ENCODE measurements at places on chromosomes 1 and 21.
A peak's percentile ranks its signal among the peaks of the same experiment; 100 is the strongest.

GRCh38 chr1:200969726-200970561 lies 53.6 kb downstream of the KIF21B start:
- peak; percentile 13 for DNase-seq

GRCh38 chr1:115214098-115214497 lies 124.0 kb downstream of the NGF start:
- no peak for DNase-seq

DNA sequence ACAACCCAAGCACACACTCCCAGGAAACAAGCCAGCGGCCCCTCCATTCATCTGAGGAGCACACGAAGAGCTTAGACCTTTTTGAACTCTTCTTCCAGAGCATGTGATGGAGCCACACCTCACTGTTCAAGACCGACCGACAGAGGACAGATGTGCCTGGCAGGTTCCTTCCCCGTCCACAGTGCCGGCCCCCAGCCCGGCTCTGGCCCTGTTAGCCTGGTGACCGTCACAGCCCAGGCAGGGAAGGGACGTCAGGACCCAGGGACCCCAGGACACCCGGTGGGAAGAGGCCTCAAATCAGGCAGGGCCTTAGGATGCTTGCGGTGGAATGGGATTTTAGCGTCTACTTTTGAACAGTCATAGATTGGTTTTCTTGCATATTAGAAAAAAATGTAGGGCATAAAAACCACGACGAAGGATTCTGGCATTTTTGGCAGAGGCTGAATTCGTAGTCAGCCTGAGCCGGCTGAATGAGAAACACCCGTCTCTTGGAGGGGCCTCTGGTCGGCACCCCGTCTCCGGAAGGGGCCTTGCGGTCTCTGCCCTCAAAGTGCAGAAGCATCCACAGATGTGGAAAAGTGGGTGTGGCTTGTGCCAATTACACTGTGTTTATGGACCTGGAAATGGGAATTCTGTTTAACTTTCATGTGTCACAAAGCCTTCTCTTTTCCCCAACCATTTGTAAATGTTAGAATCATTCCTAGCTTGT lies 79.3 kb downstream of the SIK1 start:
- no peak for DNase-seq

GRCh38 chr1:64001038-64001437 lies 202.4 kb upstream of the UBE2U start:
- no peak for DNase-seq

DNA sequence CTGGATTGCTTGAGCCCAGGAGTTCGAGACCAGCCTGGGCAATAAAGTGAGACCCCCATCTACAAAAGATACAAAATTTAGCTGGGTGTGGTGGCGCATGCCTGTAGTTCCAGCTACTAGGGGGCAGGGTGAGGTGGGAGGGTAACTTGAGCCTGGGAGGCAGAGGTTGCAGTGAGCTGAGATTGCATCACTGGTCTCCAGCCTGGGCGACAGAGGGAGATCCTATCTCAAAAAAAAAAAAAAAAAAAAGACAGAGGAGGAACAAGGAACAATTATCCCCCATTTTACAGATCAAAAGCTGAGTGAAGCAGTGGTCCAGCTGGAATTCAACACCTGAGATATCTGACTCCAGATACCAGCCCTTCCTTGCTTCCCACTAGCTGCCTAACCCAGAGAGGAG lies 34.8 kb downstream of the L1TD1 start:
- DNase-seq = no peak

DNA sequence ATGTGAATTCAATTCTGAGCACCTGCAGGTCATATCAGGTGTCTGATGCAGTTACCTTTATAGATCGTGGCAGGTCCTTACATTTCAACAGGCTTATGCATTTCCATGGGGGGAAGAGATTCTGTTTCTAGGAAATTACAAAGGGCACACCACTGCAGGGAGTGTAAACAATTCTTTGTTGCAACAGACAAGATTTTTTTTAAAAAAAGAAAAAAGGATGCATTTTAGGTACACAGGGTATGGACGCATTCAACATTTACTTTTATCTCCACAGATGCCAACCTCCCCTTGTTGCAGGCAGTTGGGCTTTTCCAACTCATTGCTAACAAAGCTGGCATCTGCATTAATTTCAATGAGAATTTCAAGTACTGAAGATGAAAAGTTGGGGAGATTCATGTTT lies 13.5 kb upstream of the TEKT2 start:
- no peak for DNase-seq

DNA sequence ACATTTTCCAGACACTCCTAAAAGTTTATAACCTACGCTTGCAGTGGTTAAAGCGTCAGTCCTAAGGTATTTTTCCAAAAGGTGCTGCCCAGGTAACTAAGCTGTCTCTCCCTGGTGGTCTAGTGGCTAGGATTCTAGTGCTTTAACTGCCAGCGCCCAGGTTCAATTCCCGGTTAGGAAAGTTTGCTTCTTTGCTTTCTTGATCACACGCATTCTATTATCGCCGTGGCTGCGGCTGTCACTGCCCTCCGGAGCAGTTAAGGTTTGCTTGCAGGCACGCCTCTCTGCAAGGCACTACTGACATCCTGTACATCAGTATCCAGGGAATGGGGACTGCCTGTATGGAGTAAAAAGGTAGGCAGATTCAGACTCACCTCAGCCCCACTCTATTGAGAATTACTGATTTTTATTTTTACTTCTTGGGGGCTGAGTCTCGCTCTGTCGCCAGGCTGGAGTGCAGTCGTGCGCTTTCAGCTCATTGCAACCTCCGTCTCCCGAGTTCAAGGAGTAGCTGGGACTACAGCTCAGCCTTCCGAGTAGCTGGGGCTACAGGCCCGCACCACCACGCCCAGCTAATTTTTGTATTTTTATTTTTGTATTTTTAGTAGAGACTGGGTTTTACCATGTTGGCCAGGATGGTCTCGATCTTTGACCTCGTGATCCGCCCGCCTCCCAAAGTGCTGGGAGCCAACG lies 53.2 kb upstream of the CFAP126 start:
- no peak for DNase-seq

GRCh38 chr1:177278626-177279390 lies 108.0 kb downstream of the BRINP2 start:
- DNase-seq = no peak

GRCh38 chr1:213852107-213852506 lies 135.7 kb upstream of the PROX1 start:
- DNase-seq = no peak

- no peak for DNase-seq
These were observed 39.0 kb upstream of the CD5L start for GRCh38 chr1:157880621-157881020.

- no peak for DNase-seq
These were observed 1.2 kb upstream of the ZNF124 start for GRCh38 chr1:247172996-247173395.

GRCh38 chr1:196660852-196661251 lies 9.0 kb downstream of the CFH start:
- no peak for DNase-seq

GRCh38 chr1:164602101-164602422 lies 43.1 kb downstream of the PBX1 start:
- DNase-seq = no peak

DNA sequence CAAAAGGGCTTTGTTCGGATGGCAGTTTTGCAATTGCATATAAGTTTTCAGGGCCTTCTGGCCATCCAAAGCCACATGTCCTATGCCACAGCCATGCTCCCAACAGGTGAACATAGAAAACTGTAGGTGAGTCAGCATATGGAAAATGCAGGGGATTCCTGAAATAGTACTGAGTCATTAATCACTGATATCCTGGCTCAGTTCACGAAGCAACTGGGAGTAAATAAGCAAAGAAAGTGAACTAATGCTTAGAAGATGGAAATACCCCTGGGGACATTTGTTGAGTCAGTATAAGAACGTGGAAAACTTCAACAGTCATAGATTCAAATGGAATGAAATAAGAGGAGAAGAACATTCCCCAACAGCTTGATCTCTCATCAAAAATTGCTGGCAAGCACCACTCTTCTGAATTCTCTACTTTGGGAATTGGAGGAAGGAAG lies 148.9 kb upstream of the RUNX1 start:
- DNase-seq = no peak

GRCh38 chr1:107262467-107263286 lies 121.8 kb downstream of the NTNG1 start:
- DNase-seq = no peak

DNA sequence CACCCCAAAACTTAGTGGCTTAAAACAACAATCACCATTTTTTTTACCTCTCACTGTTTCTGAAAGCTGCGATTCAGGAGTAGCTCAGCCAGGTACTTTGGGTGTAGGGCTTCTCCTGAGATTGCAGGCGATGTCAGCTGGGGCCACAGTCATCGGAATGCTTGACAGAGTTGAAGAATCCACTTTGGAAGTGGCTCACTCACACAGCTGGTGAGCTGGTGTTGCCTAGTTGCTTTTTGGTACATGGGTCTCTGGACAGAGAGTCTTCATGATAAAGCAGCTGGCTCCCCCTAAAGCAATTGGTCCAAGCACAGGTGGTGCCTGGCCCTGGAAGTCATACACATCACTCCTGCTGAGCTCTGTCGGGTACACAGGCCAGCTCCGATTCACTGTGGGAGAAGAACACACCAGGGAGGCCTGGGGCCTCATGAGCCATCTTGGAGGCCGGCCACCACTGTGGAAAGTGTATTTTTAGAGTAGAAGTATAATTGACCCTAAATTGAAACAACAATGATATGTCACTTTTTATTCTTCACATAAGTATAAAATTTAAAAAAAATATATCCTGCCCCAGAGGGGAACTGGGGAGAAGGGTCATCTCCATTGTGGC lies 75.2 kb upstream of the GALNT2 start:
- DNase-seq = no peak

GRCh38 chr1:211613108-211613947 lies 34.4 kb upstream of the SLC30A1 start:
- DNase-seq = no peak

DNA sequence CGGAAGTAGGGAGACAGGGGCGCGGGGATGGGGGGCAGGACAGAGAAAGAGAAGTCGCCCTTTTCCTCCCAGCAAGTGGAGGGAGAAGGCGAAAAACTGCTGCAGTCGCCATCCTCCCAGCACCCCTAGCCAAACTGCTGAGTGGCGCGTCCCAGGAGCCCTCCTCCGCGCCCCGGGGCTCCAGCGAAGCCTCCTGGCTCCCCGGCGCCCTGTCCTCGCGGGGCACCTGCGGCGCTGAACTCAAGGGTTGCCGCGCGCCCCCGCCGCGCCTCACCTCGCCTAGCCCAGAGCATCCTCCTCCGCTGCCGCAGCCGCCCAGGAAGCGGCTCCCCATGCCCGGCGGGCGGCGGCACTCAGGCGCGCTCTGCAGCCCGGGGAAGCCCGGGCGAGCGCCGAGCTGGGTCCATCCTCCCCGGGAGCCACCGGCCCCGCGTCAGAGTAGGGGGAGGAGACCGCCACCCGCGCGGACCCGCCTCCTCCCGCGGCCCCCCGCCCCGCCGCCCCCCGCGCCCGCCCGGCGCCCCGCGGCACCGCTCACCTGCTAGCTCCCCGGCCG lies at the start of gene DAB1:
TSS of gene DAB1 (minus strand) at position 405 of the 556 bp plus-strand sequence. CDS start 133,030 bp downstream, outside the sequence.
- peak; percentile 20 for DNase-seq

Measured in stimulated activated CD4-positive, alpha-beta T cell treated with anti-CD3 and anti-CD28 coated beads, Interleukin-2, amount 100 ng/mL, for 24 hours (primary cell).